ENCODE measurements at places on chromosomes 5 and 9.

GRCh38 chr9:135513351-135513846 is 7.8 kb upstream of the LCN1 start:
- no peak for DNase-seq

- DNase-seq = no peak
Measured at GRCh38 chr9:22010866-22011625, 1.9 kb upstream of the CDKN2B start.

- no peak for DNase-seq
Measured at GRCh38 chr9:1272488-1272887, 222.3 kb downstream of the DMRT2 start.

GRCh38 chr5:40932766-40933165 is 23.5 kb downstream of the C7 start:
- no peak for DNase-seq

- DNase-seq = no peak
Measured at GRCh38 chr5:17317473-17317872, 100.0 kb downstream of the BASP1 start.

GRCh38 chr9:36976371-36977030 is 57.6 kb downstream of the PAX5 start:
- no peak for DNase-seq

DNA sequence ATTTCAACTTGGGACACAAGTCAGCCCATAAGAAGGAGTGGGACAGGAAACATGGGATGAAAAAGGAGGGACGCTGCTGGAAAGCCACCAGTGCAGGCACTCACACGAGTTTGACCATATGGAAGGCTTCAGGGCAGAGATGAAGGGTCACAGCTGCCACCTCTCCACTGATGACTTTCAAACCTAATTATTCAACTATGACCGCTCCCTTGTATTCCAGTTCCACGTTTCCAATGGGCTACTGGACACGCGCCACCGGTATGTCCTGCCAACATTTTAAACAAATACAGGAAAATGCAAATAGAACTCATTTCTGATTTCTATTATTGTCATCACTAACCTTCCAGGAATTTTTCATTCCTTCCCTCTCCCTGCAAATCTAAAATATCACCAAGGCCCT is 134.7 kb downstream of the SLC1A3 start:
- DNase-seq = no peak

DNA sequence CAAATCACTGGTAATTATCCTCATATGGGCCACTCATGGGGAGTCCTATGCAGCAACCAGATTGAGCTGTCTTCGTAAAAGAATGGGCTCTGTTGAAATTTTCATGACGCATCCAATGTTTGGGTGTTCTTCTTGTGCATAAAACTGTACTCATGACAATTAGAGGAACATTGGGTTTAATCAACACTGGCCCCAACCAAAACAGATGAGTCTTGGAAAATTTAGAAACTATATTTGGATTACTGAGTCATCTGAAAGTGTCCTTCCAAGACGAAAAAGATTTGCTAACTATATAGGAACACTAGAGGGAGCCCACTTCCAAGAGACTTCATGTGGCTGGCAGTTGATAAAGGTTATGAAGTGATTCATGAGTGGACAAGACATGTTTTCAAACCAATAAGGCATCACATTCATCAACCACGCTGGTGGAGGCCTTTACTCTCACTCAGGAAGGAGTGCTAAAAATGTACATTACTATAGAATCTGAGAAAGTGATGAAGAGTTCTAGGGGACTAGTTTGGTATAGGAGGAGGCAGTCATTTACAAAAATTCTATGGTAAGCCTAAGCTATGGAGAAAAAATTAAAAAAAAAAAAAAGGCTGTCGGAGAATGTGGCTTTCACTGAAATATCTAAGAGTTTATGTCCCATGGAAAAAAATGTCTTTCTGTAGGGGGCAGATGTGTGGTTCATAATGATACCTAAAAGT is 313.5 kb downstream of the PRDM9 start:
- DNase-seq = no peak

DNA sequence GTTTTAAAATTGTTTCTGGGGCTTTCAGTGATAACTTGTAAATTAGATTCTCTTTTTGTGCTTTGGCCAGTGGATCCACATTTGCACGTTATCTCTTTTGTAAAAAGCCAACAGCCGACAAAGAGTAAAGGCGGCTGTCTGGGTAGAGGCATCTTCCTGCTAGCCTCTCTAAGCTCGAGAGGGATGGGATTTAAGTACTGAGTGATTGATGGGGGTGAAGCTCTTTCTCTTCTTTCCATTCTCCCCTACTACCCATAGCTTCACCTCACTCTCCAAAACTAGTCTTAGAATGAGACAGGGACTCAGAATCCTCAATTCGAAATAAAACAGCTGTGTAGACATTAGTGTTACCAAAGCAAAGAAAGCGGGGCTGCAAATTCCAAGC is 3.4 kb downstream of the PBX3 start:
- DNase-seq = no peak

DNA sequence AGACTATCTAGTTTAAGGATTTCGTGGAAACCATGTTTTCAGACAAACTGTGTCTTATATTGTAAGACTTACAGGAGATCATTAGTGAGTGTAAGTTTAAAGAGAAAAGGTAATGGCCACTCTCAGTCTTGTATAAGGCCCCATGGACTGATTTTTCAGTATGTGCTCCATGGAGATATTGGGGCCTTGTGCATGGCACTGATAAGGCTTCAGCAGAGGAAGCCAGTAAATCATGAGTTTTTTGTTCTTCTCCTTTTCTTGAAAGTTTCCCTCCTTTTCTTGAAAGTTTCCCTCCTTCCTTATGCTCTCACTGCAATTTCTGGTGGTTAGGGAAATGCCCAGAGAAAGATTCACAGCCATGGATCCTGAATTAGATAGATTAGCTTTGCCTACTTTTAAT is 471.3 kb downstream of the LRRC70 start:
- DNase-seq = no peak

- no peak for DNase-seq
Measured at GRCh38 chr9:127825319-127826051, 22.8 kb downstream of the FPGS start.

DNA sequence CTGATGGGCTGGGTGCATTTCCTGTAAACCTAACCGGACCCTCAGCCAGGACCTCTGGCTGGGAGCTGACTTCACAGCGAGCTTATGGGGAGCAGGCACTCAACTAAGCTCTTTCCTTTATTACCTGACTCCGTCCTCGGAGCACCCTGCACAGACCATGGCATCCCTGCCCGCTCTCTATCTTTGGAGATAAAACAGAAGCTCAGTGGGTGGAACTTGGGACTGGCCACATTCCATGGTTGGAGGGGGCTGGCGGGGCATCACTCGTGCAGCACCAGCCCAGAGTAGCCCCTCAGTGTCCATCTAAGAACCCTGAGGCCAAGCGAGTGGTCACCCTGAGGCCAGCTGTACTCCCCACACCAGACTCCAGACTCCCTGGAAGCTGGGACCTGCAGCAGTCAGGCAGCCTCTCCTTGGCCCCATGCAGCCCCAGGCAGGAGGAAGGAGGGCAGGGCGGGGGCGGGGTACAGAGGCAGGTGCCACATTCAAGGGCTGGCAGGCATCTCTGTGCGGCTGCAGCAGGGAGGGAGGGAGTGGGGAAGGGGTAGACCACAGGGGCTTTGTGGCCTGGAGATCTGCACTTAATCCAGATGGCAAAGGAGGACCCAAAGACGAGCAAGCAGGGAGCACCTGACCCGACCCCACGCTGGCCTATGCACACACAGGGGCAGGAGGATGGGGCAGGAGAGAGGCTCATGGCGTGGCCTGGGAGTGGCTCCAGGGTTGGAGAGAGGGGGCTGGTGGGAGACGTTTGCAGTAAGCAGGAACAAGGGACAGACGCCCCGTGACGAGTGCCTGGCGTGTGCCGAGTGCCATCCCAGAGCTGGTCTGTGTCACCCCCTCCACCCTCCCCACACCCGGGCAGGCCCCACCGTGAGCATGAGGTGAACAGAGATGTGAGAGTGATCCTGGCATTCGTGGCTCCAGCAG is 26.1 kb downstream of the GLT6D1 start:
- DNase-seq = no peak

DNA sequence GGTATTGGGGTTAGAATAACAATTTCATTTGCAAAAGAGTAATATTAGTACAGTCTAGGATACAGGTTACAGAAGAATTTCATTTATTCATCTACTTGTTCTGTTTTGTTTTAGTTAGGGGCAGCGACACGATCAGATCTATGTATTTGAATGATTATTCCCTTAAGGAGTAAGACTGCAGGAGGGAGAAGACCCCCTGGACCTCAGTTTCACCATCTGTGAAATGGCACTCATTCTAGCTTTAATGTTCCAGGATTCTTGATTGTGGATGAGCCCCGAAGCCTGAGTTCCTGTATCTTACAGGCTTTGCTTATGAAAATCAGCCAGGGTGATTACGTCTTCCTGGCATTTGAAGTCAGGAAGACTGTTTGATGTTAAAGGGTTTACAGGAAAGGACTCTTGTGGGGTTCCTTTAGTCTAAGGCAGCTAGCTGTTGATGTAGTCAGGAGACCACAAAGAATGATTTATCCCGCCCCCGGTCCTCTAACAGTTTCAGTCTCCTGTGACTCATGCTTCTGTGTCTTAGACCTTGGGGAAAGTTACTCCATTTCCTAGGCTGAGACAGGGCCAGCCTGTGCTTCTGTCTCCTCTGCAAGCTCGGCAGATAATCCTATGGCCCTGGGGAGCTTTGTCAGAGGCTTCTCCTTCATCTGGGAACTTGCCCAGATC is 11.5 kb downstream of the SMIM3 start:
- DNase-seq = peak; percentile 86

- DNase-seq = no peak
Measured at GRCh38 chr5:128665747-128666355, 127.8 kb upstream of the FBN2 start.

- no peak for DNase-seq
Measured at GRCh38 chr5:175822225-175822624, 49.2 kb upstream of the CPLX2 start.

GRCh38 chr9:133044661-133045060 is 13.9 kb downstream of the GTF3C5 start:
- no peak for DNase-seq

DNA sequence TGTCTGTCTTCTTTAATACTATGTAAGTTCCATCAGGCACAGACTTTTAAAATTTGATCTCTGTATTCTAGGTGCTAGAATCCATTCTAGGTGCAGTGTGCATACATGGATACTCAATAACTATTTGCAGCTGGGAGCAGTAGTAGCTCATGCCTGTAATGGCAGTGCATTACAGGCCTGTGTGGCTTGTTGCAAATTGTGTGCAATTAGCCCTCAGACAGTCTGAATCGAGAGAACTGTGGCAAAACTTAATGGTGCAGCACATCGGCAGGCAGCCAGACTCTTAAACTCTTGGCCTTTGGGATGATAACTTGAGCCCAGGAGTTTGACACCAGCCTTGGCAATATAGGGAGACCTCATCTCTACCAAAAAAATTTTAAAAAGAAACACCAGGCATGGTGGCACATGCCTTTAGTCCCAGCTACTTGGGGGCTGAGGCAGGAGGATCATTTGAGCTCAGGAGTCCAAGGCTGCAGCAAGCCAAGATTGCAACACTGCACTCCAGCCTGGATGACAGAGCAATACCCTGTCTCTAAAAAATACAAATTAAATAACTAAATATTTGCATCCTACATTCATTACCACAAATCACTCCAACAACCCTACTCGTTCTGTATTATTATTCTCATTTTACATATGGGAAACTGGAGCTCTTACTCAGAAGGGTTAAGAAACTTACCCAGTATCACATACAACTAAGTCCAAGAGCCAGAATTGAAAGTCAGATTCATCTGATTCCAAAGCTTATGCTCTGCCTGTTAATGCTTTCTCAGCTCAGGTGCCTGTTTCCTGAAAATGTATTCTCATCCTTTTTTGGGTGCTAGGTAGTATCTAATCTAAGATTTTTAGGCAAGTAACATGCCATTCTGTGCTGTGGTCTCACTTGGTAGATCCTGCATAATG is 30.1 kb downstream of the PRKACG start:
- DNase-seq = no peak

GRCh38 chr9:2559192-2560152 is 62.1 kb upstream of the VLDLR start:
- peak; percentile 88 for DNase-seq

GRCh38 chr9:5608298-5609225 is 20.3 kb upstream of the RIC1 start:
- DNase-seq = no peak

GRCh38 chr9:136607334-136607919 is 55.3 kb upstream of the EGFL7 start:
- DNase-seq = no peak

DNA sequence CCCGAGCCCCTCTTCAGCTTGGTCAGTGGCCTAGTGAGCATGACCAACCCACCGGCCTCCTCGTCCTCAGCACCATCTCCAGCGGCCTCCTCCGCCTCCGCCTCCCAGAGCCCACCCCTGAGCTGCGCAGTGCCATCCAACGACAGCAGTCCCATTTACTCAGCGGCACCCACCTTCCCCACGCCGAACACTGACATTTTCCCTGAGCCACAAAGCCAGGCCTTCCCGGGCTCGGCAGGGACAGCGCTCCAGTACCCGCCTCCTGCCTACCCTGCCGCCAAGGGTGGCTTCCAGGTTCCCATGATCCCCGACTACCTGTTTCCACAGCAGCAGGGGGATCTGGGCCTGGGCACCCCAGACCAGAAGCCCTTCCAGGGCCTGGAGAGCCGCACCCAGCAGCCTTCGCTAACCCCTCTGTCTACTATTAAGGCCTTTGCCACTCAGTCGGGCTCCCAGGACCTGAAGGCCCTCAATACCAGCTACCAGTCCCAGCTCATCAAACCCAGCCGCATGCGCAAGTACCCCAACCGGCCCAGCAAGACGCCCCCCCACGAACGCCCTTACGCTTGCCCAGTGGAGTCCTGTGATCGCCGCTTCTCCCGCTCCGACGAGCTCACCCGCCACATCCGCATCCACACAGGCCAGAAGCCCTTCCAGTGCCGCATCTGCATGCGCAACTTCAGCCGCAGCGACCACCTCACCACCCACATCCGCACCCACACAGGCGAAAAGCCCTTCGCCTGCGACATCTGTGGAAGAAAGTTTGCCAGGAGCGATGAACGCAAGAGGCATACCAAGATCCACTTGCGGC is 1.8 kb downstream of the EGR1 start:
- DNase-seq = no peak

- no peak for DNase-seq
Measured at GRCh38 chr9:4939118-4939561, 45.9 kb upstream of the JAK2 start.

- DNase-seq = peak; percentile 16
Measured at GRCh38 chr9:107337676-107338590, 54.9 kb downstream of the RAD23B start.

- DNase-seq = no peak
Measured at GRCh38 chr5:142544071-142544753, 141.7 kb downstream of the FGF1 start.

DNA sequence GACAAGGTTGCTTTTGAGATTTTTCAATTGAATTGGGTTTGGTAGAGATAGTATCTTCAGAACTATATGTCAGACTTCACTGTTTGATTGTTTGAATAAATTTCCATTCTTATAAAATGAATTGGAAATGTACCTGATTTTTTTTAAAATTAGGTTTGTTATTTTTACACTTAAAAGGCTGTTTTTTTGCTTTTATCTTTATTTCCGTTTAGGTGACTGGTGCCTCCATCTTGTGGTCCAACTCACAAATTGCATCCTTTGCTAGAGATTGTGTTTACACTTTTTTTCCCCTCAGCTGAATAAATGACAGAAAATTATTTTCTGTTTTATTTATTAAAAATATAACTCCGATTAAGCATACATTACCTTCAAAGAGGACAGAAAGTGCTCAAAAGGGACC is 15.6 kb downstream of the NDUFAF2 start:
- DNase-seq = peak; percentile 20

Measured in fibroblast of the conjunctiva (primary cell).